Femur (tissue), 1 donor: ENCODE measurements at places on chromosomes 11 and 22.

GRCh38 chr11:538431-539051 is 1.2 kb downstream of the LRRC56 start:
- DNase-seq = no peak

DNA sequence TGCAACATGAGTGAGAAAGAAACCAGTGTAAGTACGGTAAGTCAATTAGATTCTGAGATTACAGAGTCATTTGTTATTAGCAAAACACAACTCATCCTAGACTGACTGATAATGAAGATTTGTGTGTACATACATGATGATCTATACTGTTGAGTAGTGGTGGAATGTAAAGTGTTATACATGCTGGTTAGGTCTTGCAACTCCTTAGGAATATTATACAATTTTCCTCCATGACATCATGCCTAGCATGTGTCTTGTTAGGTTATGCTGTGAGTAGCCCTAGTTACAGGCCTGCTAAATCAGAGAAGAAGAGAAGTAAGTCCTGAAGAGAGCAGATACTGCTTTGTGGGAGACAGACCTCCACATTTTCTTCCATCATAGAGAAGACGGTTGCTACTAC is 880.6 kb downstream of the LUZP2 start:
- DNase-seq = no peak

DNA sequence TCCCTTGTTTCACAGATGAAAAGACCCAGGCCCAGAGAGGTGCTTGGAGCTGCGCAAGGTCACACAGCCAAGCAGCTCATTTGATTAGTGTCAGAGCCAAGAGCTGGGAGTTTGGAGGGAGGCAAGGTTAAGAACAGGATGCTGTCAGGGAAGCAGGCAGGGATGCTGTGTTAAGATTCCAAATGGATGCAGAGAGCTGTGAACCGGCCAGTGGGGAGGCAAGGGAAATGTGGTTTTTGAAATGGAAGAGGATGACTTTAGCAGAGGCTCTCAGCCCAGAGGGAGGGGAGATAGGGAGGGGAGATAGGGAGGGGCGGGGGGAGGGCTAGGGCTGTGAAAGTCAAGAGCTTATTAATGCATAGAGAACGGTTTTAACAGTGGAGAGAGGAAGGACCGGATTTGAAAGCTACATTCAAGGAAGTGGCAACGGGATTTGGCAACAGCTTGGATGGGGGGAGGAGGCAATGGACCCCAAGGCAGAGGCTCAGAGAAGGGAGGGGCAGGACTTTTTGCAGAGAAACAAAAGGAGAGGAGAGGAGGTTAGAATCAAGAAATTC is 13.0 kb downstream of the RTN4RL2 start:
- peak; percentile 36 for DNase-seq

DNA sequence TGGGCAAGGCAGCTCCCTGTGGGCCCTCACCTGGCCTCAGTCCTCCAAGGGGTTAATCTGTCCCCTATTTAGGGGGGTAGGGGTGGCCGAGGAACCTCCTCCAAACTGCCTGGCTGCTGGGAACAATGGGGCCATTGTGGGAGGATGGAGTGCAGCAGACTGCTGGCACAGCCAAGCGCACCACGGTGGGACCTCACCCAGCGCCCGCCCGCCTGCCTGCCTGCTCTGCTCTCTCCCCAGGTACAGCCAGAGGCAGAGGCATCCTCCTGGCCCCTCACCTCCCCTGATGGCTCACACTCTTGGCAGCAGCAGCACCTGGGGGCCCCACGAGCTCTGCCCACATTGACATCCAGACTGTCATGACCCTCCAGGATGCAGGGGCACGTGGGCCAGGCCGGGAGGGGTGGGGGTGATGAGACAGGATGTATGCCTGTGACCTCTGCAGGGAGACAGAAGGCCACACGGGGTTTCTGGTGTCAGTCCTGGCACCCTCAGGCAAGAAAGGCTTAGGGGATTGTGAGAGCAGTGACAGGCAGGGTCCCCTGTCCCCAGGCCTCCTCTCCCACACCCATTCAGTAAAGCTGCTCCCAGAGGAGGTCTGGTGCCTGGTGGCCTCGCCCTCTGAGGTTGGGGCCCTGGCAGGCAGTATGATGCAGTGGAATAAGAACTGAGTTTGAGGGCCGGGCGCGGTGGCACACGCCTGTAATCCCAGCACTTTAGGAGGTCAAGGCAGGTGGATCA is 11.4 kb downstream of the BCL9L start:
- DNase-seq = peak; percentile 70

GRCh38 chr11:115123641-115124040 is 380.6 kb downstream of the CADM1 start:
- DNase-seq = no peak

- no peak for DNase-seq
Observed at GRCh38 chr11:111441443-111441842, 62.4 kb upstream of the POU2AF1 start.

DNA sequence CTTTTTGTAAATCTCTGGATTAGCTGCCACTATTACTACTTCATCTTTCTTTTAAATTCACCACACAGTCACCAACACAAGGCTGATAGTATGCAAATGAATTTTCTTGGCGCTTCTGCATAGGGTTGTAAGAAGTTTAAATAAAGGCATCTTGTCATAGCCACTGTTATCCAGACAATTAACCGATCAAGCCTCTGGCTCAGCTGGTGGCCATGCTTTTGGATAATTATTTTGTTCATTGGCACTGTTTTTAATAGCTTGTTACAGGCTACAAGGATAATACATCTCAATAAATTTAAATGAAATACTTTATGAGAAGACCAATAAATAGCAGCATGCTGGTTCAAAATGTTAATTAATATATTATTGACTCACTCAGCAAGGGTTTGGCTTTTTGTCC is 1261.0 kb downstream of the FAM181B start:
- no peak for DNase-seq

GRCh38 chr11:33735271-33736147 is 714 bp downstream of the CD59 start:
- DNase-seq = peak; percentile 31

- no peak for DNase-seq
Observed at GRCh38 chr11:63616953-63617352, 2.7 kb upstream of the PLAAT3 start.

- no peak for DNase-seq
Observed at GRCh38 chr22:19150482-19151328, 613 bp upstream of the GSC2 start.

DNA sequence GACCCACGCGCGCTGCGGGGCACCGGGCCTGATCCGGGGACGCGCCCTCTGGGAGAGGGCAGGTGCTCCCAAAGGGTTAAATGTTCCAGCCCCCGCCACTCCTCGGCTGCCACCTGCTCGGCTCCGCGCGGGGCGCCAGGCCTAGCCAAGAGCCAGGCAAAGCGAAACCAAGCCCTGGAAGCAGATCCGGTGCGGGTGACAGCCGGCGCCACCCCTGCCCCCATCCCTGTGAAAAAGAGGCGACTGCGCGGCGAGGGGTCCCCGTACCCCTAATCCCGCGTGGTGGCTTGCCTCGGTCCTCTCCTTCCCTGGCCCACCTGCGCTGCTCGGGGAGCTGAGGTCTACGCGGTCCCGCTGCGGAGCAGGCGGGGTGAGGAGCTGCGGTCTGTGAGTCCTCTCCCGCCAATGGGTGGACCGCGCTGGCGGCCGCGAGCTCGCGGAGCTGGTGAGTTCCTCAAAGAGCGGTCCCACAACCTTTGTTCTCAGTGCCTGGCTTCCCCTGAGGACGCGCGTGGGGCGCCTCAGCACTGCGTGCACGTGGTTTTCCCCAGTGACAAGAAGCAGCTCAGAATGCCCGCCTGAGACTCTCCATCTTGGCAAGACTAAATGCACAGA is at the start of gene ME3:
TSS of gene ME3 (minus strand) at position 610 of the 615 bp plus-strand sequence.
- peak; percentile 69 for DNase-seq

DNA sequence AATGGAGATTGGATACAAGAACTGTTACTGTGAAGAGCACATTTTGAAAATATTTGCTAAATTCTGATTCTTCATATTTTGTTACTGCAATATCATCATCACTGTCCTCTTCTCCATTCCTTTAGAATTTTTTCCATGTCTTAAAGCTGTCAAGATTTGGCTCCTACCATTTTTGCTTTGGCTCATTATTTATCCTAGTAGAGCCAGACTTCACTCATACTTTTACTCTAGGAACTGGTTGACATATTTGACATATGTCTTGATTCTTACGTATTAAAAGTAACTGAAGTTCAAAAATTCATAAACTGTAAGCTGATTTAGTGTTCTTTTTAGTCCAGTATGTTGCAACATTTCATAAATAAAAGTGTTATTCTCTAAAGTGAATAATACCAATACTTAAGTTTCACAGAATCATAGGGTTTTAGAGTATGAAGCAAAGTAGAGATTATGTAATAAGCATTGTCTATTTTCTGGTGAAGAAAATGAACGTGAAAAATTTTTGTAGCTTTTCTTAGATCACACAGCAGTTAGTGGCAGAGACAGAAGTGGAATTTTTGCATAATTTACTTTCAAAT is 225.6 kb downstream of the TMEM135 start:
- no peak for DNase-seq

DNA sequence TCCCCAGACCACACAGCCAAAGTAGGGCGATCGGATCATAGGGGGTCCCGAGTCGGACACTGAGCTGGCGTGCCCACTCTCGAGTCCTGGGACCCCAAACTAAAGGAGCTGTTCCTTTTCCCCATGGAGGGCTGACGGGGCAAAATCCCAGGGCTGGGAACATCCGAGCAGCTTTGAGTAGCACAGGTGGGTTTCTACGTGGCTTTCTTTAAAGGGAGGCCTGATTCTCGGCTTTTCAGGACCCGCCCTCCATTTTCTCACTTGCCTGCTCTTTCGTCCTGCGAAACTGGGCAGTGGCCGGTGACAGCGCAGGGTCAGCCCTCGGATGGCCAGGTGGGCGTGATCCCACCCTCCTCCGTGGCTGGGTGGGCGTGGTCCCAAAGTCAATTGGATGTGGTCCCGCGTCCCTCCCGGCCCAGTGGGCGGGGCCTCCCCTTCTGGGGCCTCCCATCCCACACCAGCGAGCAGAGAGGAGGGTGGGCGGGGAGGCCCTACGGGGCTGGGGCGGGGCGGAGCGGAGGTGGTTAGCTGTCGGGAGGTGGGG is 17.5 kb upstream of the TXNRD2 start:
- DNase-seq = peak; percentile 87

DNA sequence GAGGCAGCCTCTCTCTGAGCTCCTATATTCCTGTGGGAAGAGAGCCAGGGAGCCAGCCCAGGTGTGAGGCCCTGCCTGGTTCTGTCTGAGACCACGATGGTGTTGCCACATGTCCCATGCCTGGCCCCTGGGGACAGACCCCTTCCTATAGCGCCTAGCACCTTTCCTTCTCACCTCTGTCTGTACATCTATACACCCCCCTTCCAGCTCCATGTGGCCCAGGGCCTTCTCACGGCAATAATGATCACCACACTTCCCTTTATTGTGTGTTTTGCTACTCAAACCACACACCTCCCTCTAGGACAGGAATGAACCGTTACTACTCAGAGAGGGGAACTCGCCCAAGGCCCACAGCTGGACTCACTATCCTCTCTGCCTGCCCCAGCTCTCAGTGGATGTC is 12.8 kb downstream of the CD82 start:
- no peak for DNase-seq

DNA sequence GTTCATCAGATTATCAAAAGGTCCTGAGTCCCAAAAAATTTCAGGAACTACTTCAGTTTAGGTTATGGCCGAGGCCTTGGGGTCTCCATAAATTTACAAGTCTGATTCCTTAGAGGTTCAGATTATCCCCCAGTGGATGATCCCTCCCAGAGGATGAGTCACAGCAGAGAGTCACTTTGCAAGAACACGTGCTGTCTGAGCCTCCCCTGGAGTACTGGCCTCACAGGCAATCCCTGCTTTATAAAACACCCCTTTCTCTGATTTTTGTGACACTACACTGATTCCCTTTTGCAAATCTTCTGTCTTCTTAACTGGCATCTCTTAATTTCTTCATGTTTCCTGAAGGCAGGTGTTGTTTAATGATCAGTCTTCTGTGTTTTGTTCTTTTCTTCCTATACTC is 45.3 kb downstream of the CCDC34 start:
- DNase-seq = no peak

- no peak for DNase-seq
Observed at GRCh38 chr11:84824624-84825023, 802.5 kb downstream of the DLG2 start.

DNA sequence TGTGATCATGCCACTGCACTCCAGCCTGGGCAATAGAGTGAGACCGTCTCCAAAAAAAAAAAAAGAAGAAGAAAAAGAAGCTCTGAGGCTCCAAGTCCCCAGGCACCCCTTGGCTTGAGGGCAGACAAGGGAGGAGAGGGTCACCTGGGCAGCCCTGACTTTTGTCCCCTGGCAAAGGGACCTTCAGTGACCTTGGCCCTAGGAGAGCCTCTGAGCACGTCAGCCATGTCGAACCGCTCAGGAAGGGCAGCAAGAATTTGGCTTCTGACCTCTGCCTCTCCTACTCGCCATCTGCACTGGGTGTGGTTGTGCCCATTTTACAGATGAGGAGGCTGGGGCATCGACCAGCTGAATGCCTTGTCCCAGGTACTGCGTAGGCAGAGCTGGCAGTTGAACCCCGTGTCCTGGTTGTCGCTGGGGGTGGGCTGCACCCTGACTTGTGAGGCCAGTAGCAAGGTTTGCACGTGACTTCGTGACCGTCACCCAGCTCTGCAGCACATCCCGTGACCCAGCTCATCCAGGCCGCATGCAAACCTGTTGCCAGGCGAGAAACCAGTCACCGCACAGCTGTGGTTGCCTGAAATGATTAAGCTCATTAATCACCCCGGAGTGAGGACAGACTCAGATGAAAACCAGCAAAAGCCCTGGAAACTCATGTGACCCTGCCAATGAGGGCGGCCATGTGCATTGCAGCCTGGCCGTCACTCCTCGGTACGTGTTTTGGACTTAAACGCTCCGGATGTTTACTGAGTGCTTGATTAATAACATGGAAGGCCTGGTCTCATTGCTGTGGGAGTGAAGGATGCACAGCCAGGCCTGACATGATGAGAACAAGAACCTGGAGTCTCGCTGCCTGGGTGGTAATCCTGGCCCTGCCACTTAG is 47.7 kb upstream of the PPP6R3 start:
- peak; percentile 53 for DNase-seq

GRCh38 chr11:723120-723883 is 17.3 kb downstream of the EPS8L2 start:
- DNase-seq = peak; percentile 38

DNA sequence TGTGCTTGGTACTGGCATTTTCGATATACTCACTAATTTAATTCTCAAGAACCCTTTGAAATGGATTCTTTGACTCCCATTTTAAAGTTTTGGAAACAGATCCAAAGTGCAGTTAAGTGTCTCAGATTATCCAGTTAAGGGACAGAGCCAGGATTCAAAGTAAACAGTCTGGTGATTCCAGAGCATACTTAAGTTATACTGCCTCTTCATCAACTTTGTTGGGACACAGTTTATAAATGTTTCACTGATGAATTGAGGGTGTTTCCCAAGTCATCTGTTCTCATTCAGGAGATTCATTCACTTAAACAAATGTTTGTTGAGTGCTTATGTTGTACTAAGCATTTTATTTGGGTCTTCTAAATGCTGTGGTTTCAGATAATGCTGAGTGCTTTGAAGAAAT is 17.1 kb downstream of the KDM2A start:
- DNase-seq = no peak

- no peak for DNase-seq
Observed at GRCh38 chr11:44775366-44775984, 48.7 kb downstream of the TSPAN18 start.

GRCh38 chr11:73188301-73188700 is 29.8 kb upstream of the P2RY2 start:
- no peak for DNase-seq

- DNase-seq = no peak
Observed at GRCh38 chr11:16367252-16367651, 10.9 kb upstream of the SOX6 start.
